Stimulated activated CD8-positive, alpha-beta memory T cell treated with anti-CD3 and anti-CD28 coated beads, Interleukin-15, amount 100 ng/mL, for 1 hour (primary cell): ENCODE measurements at places on chromosomes 7 and 10.

DNA sequence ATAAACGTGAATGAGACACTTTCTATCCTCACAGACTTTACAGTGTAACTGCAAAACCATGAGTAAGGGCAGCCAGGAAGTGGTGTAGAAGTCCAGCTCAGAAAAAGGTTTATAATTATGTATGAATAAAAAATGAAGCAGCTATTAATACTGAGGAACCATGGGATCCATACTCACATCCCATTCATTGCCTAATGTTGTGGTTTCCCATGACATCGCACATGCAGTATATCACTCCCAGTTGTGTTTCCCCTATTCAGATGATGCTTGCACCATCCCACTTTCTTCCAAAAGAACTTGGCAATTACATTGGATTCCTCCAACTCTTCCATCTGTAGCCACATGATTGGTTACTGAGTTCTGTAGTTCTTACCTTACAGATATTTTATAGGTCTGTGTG, 74.5 kb upstream of the SEMA3D start:
- DNase-seq = no peak

- no peak for DNase-seq
These were observed 89.1 kb downstream of the STRA8 start for GRCh38 chr7:135322571-135323340.

DNA sequence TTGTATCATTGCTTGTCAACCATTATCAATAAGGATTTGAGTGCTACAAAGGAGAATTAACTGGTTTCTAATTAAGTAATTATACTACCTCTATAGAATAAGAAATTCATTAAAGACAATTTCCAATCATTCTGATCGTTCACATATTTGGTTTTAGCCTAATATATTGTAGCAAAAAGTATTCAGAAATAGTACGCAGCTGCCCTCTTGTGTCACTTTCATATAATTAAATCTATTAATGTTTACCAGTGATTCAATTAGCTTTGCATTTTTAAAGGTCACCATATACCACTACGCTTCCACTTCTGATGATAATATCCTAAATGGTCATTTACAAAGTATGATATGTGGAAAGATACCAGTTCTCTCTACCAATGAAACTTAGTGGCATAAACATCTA, 128.3 kb downstream of the NEBL start:
- DNase-seq = no peak

DNA sequence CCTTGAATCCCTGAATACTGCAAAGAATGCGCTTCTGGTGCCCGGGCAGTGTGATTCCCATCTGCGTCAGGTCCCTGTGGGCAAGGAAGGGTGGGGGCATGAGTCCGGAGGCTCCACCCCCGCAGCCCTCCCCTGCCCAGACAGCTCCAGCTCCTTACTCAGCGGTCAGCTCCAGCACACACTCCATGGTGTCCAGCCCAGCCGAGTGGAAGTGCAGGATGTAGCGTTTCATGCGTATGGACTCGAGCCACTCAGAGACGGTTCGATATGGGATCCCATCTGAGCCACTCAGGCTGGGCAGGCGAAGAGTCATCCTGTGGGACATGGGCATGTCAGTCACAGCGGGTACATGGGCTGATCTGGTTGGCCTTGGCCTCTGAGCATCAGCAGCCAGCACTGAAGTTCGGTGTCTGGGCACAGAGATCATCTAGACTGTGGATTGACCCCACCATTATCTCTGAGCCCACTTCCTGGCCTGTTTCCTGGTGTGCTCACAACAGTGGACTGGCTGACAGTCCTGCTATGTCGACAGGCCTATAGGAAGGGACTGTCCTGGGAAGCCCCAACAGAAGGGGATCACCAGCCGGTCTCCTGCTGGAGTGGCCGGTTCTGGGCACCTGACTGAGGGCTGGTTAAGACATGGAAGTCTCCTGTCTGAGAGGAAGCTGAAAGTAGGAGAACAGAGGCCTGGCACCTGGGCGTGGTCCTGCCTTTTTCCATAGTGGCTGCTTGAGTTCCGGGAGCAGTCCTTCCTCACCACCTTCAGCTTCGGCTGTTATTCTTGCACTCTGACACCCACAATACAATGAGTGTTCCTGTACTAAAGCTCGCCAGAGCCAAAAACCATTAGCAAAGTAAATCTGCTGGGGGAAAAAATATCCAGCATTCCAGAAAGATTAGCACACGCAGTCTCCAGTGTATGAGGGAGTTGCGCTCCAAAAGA, 10.6 kb downstream of the ZYX start:
- no peak for DNase-seq

- DNase-seq = no peak
These were observed 28.3 kb downstream of the DRGX start for GRCh38 chr10:49367600-49367999.
